ENCODE measurements at places on chromosomes 12 and 14.

DNA sequence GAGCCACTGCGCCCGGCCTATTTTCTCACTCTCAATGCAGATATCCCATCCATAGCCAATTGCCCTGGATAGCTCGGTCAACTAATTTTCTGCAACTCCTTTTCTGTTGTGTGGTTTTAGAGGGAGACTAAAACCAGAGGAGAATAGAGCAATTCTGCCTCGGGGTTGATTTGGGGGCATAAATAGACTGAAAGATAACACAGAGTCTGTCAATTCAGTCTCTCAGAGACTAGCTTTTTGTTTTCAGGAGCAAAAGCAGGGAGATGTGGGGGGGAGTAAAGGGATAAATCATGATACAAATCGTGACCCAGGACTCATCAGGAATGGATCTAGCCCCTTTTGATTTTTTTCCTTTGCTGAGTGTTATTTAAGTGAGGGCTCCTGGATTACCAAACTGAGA is 6.5 kb downstream of the COPZ1 start:
- DNase-seq = no peak

DNA sequence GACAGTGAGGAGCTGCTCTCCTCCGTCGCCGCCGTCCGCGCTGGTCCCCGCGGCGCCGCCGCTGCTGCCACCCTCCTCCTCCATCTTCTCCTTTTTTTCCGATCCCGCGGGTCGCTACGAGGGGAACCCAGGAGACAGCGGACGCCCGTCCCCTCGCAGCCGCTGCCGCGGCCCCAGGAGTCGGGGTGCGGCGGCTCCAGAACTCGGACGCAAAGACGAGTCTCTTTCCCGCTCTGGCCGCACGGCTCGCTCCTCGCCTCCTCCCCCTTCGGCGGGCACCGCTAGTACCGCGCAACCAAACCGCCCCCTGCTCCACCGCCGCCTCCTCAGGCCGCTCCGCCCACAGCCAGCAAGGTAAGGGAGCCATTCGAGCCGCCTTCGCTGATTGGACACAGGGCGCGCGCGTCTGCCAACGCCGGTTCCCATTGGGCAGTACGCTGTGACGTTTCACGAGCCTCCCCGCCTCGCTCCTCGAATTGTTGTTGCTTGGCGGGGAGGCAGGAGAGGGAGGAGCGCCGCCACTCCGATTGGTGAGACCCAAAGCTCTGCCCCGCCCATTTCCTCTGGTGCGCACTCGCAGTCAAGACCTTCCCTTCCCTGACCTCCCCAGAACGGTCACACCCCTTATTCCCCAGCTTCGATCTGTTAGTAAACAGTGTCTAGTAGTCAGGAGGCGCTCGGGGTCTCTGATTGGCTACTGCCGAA is at the start of gene RPS6KA5:
Gene RPS6KA5 (minus strand): TSS at position 291 of the 705 bp plus-strand sequence. CDS start 207 bp downstream, at position 84.
- DNase-seq = peak; percentile 100

DNA sequence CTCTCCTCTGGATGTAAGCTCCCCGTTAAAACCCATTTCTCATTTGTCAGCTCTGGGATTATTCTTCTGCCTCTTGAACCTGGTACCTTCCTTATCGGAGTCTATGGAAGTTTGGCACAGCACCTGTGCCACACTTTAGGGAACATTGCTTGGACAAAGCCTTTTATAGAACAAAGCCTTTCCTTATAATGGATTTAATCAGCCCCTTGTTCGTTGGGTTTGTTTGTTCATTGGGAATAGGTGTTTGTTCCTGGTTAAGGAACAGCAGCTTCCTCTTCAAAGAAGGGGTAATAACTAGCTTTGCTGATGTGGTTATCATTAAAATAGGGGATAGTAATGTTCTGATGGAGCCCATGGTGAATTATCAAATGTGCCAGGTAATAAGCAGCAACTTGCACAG is 70.4 kb downstream of the NRXN3 start:
- no peak for DNase-seq

- no peak for DNase-seq
These were observed 74.2 kb downstream of the GARIN6 start for GRCh38 chr12:99721715-99722275.

- DNase-seq = no peak
These were observed 746.6 kb downstream of the VRK1 start for GRCh38 chr14:97543816-97544215.

DNA sequence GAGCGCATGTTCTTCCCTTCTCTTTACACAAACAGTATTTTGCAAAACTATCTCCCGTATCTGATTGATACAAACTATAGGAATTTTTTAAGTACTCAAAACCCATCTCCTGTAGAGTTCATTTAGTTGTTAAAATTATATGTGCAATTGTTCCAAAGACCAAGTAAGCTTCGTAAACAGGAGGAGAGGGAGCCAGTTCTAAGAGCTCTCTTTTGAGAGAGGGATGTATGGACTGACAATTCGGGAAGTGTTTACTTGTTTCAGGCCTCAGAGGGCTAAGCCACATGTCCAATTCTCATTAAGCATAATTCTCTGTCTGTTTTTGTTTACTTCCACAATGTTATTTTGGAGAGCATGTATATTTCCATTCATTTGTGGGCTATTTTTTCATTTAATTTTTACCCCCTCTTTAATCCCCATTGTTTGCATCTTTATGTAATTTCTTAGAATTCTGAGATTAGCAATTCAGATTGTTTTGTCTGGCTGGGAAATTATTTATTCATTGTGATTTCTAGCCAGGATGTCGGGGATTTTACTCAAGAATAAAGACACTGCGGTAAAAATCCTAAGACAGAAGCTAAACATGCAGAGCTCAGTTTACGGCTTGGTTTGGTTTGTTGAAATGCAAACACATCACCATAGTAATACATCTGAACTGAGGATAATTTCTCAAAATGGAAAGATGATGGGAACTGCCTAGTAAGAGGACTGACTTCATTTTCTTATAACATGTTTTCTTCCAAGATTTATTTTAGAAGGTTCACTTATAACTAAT is 126.8 kb downstream of the KCNK10 start:
- DNase-seq = no peak

DNA sequence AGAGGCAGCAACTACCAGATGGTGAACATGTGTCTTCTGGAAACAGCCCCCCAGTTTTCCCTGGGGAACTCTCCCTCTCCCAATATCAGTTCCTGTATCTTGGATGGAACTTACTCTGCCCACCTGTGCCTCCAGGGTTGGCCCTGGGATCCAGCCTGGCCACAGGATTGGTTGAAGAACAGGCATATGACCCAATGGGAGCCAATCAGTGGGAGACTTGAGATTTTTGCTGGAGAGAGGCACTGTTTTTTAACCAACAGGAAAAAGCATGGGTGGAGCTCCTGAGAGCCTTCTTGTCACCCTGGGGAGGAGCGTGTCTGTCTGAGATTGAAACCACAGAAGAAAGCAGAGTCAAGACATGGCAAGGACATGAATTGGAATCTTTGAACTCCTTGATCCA is 33.6 kb upstream of the COX6A1 start:
- DNase-seq = no peak

- no peak for DNase-seq
These were observed 97.7 kb downstream of the SETD3 start for GRCh38 chr14:99382781-99383471.

DNA sequence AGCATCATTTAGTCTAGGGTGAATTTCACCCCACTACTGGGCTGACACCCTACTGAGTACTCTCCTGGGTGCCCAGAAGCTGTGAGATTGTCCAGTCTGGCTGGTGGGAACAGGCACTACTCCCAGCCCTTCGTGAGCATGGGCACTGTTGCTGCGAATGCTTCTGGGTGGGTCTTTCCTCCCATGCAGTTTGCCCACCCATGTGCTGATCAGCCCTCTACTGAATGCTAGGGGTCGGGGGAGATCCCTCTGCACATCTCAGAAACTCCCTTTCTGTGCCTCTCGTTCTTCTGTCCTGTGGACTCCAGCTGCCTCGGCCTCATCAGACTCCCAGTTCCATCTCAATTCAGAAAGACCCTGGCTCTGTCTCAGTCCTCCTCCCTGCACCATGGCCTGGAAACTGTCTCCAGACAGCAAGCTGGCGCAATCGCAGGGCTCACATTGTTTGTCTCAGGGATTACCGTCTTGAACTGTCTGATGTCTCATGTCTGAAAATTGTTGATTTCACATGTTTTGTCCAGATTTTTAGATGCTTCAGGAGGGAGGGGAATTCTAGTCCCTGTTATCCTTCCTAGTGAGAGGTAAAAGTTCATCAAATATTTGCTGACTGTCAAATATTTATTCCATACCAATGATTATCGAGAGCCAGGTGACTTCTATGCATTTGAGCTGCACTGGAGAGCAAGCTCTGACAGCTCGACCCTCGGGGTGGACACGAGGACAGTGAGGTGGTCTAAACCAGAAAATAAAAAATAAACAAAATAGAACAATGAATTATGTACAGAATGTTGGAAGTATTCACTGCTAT is 316.6 kb upstream of the RTL1 start:
- no peak for DNase-seq

DNA sequence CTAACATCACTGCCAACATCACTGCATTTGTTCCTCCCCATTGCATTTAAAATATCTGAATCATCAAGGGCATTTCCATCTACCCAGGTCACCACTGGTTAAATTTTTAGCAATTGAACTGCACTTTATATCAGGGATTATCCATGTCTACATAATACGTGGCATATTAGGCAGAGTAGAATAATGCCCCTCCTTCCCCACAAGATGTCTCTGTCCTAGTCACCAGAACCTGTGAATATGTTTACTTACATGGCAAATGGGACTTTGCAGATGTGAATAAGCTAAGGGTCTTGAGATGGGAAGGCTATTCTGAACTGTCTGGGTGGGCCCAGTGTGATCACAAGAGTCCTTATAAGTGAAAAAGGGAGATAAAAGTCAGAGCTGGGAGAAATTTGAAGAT is 181.7 kb upstream of the ARID2 start:
- no peak for DNase-seq

DNA sequence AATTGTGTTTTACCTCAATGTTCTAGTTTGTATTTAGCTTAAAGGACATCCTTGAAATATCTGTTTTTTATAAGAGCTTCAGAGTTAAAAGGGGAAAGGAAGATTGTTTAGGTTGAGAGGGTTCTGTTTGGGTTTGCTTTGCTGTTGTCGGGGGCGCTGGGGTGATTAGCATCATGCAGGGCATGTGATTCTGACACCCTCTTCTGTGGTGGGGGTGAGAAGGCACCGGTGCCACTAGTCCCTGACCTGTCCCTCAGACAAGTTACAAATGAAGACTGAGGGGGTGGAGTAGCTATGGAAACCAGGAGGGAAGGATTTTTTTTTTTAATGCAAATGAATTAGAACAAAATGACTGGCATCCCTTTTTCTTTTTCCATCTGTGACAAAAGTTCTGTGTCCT is 291.3 kb downstream of the RPAP3 start:
- DNase-seq = peak; percentile 49

DNA sequence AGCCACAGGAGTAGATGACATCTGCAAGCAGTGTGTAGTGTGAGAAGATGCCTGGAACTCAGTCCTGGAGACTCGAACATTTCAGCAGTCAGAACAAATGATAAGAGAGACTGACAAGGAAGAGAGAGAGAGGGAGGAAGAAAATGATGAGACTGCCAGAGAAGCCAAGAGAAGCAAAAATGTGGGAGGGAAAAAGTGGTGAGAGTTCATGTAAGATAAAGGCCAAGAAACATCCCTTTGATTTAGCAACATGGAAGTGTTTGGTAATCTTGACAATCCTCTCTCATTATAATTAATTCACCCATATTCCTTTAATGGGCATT is 42.6 kb downstream of the LIMA1 start:
- DNase-seq = no peak

DNA sequence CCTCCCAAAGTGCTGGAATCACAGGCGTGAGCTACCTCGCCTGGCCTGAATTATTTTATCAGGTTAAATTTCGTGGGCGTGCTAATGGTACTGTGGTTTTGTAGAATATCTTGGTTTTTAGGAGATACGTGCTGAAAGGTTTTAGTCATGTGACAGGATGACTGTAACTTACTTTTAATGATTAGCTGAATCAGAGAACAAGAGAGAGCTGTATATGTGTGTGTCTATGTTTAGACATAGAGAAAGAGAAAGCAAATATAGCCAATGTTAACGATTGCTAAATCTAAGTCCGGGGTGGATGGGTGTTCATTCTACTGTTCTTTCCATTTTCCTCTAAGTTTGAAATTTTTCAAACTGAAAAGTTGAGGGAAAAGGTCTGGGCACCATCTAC is 9.2 kb upstream of the PNMA1 start:
- DNase-seq = no peak

DNA sequence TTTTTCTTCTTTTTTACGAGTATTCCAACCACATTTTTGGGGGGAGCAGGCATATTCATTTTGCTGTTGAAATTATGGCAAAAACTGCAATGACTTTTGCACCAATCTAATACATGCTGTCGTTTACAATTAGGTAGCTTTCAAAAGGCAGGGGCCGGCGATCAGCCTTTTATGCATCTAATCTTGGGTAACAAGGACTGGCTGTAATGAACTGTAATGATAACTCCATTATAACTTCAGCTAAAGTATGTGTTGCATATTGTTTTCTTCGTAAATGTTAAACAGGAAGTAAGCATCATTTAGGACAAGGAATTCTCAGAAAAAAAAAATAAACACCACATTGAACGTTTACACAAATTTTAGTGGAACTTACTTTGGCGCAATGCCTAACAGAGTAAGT is 30.3 kb upstream of the KLRF1 start:
- no peak for DNase-seq

- DNase-seq = no peak
These were observed 759.7 kb downstream of the GALC start for GRCh38 chr14:87233266-87233665.

DNA sequence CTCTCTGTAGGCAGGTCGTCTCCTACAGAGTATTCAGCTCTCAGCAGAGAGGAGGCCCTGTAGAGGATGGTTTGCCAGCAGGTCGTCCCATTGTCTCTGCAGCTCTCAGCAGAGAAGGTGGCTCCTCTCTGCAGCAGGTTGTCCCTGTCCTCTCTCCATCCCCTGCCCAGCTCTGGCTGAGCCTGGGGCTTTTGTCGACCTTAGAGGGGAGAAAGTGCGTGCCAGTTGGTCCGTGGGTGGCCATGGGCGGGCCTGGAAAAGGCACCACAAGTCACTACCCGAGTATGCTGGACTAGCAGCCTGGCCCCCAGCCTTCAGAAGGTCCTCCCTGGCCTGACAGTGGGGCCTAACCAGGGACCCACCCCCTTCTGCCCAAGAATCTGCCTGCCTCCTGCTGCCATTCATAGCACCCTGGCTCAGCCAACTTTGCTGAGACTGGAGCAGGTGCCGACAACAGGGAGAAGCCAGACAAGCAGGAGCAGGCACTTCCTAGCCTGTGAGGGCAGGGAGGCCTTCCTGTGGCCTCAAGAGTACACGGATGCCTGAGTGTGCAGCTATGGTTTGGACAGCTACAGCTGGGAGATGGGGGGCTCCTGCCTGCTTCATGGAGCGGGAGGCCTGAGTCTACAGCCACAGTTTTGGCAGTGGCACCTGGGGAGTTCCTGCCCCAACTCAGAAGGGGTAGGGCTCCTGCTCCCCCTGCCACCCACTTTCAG is 59.7 kb upstream of the KCNH3 start:
- DNase-seq = no peak

- no peak for DNase-seq
These were observed 15.0 kb upstream of the NR2C1 start for GRCh38 chr12:95088379-95088778.
